Non-pigmented ciliary epithelial cell (primary cell): ENCODE measurements at places on chromosomes 16 and 17.

DNA sequence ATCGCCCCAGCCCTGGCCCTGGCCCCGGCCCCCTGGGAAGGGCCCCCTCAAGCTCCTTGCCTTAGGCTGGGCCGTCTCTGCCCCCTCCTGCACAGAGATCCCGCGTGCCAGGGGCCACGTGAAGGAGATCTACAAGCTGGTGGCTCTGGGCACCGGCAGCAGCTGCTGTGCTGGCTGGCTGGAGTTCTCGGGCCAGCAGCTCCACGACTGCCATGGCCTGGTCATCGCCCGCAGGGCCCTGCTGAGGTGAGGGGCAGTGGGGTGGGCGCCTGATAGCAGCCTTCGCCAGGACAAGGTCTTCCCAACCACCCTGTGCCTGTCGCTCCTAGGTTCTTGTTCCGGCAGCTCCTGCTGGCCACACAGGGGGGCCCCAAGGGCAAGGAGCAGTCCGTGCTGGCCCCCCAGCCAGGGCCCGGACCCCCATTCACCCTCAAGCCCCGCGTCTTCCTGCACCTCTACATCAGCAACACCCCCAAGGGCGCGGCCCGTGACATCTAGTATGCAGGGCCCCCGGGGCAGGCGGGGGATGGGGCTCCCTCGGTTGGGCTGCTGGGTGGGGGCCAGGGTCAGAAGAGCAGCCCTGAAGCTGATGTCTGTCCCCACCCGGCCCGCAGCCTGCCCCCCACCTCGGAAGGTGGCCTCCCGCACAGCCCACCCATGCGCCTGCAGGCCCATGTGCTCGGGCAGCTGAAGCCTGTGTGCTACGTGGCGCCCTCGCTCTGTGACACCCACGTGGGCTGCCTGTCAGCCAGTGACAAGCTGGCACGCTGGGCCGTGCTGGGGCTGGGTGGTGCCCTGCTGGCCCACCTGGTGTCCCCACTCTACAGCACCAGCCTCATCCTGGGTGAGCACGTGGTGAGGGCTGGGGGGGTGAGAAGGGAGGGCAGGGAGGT lies 4.5 kb downstream of the ADAD2 start:
- no peak for DNase-seq

- DNase-seq: no peak
Measured at GRCh38 chr16:78679546-78679945, 580.1 kb downstream of the WWOX start.

GRCh38 chr16:87185308-87185707 lies 131.9 kb downstream of the C16orf95 start:
- no peak for DNase-seq

- no peak for DNase-seq
Measured at GRCh38 chr17:64991726-64992125, 64.8 kb downstream of the GNA13 start.

DNA sequence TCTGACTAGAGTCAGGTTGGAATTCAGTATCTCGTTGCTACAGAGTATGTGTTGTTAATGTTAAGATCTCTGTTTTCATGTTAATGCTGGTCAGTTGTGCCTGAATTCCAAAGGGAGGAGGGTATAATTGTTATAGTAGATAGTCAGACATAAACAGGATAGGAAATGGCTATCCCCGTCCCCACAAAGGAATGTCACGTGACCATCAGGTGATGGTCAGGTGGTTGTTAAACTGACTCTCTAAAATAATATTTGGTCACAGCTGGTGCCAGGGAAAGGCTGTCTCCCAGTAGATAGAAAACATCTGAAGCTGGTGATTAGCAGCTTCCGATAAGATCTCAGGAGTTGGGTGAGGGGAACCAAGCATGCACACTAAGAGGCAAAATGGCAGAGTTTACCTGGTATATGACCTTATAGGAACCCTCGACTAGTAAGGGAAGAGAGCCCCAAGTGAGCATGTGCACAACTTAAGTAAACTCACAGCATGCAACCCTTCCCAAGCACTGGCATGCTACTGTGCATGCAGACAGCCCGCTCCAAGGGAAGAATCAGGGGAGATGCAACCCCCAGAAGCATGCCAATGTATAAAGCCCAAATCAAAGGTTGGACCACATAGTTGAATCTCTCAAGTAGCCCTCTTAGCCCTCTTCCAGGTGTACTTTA lies 27.4 kb upstream of the SLC6A2 start:
- no peak for DNase-seq
